Bladder microvascular endothelial cell (primary cell): ENCODE measurements at places on chromosomes 1 and 21. TPM values are rescaled to one million over a fixed set of nuclear protein-coding genes. Genes with fewer than 3 reads are reported as not detected.

ZSWIM5 gene
- total RNA-seq, result 0.16 and 11.3 TPM in 2 replicates

LCK gene
- total RNA-seq, result 0.16 TPM in 1 of 2 replicates, not detected in the other

LIPI gene
- not detected in 2 replicates for total RNA-seq

NUP133 gene
- total RNA-seq, result 23.0 and 35.0 TPM in 2 replicates

OR10J1 gene
- total RNA-seq, result not detected in 2 replicates
